ENCODE measurements at places on chromosomes 4 and X.

DNA sequence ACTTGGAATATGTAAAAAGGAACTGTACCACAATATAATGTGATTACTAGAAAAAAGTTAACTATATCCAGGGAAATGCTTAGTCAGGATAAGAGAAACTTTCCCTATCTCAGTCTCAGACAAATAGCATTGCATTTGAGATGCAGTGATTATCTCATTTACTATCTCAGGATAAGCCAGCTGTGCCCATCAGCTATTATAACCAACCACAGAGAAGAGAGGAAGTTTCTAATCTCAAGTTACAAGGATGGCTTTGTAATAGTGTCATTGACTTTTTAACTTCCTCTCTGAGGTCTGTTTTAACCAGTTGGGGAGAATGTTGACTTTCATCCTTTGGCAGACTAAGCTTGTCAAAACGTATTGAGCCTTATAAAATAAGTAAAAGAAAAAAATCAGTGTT is 56.5 kb downstream of the SNX25 start:
- DNase-seq: no peak

DNA sequence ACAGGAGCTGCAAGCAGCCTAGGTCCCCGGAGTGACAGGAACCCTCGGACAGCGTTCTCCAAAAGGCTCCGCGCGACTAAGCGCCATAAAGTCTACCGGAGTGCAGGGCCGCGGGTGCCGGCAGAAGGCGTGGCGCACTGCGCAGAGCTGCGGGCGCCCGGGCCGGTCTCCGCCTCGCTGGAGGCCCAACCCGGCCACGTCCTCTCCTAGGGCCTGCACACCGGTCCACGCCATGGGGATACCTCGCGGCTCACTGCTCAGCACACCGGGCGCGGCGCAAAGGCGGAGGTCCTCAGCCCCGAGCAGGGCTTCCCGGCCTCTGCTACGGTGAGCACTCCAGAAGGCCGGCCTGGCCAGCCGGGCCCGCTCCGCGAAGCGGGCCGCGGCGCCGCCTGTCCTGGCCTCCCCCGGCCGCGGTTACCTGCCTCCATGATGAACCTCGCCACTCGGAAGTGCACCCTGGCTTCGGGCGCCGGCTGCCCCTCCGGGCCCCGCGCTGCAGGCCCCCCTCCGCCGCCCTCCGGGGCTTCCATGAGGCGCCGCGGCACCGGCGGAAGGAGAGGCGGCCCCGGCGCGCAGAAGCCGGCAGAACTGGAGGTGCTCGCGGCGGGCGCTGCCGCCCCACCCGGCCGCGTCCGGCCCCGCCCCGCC is at the start of gene CCNQ:
CCNQ (minus strand) TSS at position 599 of the 651 bp plus-strand sequence; CDS start at position 533, 66 bp downstream.
- DNase-seq: no peak

- DNase-seq: no peak
These were observed 245.1 kb upstream of the MAB21L2 start for GRCh38 chr4:150336676-150337412.

- no peak for DNase-seq
These were observed 11.4 kb upstream of the MAP9 start for GRCh38 chr4:155388162-155388561.

DNA sequence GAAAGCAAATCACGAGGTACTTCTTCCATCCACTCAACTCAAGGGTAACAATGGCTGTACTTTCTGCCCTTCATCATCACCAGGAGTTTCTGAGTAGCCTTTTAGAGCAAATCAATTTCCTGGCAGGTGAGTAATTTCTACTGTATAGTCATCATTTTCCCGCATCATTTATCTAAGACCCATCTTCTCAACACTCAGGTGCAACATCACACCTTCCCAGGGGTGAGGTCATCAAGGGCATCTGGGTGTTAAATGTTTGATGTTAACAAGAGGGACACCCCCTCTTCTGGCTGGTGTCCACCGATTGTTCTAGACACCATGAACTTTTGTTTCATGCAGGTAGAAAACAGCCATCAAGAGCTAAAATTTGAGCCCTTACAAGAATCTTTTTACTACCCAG is 313.4 kb upstream of the MAGEB2 start:
- no peak for DNase-seq

DNA sequence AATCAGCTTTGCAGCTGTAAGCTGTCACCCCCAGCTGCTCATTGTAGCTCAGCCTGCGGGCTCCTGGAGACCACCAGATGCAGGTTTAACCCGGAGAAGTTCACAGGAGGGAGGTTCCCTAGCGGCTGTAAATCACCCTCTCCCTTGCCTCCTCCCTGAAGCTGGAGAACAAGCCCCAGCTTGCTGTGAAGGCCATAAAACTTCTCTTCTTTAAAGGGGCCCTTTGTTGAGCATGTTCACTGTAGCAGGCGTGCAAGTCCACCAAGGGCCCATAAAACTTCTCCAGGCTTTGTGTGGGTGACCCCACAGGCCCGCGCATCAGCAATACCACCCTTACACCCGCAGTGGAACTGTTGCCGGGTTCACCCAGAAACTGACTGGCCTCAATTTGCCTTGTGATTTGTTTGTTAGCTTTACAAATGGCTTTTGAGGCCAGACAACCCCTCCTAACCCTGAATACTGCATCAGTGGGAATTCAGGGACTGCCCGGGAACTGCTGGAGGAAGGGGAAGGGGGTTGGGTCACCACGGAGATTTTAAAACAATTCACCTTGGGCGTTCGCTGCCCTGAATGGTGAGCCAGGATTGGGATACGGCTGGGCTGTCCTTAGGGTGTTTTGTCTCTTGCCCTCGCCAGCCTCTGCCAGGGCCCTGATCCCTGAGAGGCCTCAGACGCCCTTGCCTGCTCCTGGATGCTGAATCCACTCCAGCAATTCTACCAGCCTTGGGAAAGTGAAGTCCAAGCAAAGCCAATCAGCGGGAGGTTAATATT is 49.5 kb upstream of the ATP6AP2 start:
- no peak for DNase-seq

- no peak for DNase-seq
These were observed 85.4 kb downstream of the DCHS2 start for GRCh38 chr4:154406018-154406795.

GRCh38 chr4:73653695-73654106 is 33.5 kb upstream of the RASSF6 start:
- no peak for DNase-seq
